HFF-Myc (cell line): ENCODE measurements at places on chromosomes 7 and 10.

GRCh38 chr7:11584406-11585031 is 247.5 kb downstream of the THSD7A start:
- DNase-seq: no peak

GRCh38 chr10:28905371-28905770 is 228.1 kb downstream of the BAMBI start:
- DNase-seq: no peak

- DNase-seq: no peak
Measured at GRCh38 chr7:133941496-133941895, 185.6 kb upstream of the LRGUK start.

GRCh38 chr7:32222251-32222900 is 152.2 kb upstream of the PDE1C start:
- DNase-seq: no peak

GRCh38 chr7:74417419-74417971 is 36.2 kb upstream of the GTF2IRD1 start:
- DNase-seq: no peak

DNA sequence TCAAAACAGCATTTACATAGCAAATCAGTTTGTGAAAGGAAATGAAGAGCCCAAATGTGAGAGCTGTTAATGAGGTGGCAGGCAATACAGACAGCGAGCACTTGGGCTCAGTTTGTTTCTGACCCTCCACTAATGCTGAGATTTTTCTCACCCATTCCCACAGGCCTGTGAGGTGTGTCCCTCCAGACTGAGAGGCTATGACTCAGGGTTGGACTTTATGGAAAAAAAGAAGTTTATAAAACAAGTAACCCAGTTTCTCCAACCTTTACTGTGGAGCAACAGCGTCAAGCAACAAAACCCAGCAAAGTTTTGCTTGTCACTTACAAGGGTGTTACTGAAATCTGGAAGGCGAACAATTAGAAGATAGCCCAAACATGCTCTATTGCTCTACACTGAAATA is 4.9 kb upstream of the FEZF1 start:
- DNase-seq: no peak

GRCh38 chr7:23607866-23608265 is 10.7 kb downstream of the CCDC126 start:
- DNase-seq: no peak

- DNase-seq: peak; percentile 56
Measured at GRCh38 chr10:30781670-30782121, 152.1 kb upstream of the LYZL2 start.

DNA sequence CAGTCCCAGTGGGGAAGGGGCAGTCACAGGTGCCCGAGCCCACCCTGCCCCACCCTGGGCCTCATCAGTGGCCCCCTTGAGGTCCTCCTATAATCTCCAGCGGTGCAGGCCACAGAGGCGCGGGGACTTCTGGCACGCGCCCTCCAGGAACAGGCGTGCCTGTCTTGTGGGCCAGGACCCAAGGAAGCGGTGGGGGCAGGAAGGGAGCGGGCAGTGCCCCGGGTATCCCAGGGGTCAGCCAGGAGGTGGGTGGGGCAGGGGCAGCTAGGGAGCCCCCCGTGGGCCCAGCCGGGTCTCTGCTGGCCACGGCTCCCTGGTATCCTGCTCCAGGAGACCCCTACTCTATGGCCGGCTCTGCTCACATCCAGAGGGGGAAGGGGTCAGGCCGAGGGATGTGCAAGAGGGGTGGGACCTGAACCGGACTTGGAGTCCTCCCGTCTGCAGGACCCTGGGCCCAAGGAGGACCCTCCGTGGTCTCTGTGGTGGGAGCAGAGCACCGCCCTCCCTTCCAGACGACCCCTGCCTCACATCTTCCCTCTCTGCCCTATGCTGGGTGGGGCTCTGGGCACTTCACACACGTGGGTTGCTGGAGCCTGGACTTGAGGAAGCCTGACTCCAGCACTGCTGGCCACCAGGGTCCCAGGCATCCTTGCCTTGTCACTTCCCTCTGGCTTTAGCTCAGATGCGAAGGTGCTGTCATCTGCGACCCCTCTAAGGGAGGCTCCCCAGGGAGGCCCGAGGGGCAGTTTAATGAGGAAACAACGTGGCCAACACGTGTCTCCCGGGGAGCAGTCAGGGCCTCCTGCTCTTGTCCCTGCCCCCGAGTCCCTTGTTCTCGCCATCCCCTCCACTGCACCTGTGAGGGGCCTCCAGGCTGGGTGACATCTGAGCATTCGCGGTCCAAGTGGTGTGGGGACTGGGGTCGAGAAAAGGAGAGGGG is 18.3 kb upstream of the GRIFIN start:
- no peak for DNase-seq

- DNase-seq: no peak
Measured at GRCh38 chr10:74076961-74077360, 73.7 kb downstream of the AP3M1 start.

DNA sequence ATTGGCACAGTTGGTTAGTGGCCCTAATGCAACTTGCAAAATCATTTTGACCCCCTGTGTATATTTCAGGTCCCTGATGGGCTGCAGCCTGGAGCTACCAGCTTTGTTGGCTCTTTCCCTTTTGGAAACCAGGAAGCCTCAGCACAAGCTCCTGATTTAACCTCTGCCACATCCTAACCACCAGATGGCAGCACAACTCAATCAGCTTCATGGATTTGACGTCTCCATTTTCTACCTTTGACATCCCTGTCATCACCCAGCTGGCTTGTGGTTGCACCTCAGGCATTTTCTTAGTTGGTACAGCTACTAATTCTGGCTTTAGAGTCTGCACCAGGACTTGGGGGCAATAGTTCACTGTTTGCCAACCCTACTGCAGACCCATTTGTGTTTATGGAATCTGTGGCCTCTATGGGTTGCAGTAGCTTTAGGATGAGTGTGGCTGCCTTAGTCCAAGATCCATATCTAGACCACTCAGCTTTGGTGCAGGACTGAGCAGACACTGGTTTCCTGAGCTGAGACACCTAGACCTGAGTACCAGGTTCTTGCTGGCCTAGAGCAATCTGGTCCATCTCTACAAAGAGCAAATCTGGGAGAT is 456.2 kb downstream of the REEP3 start:
- DNase-seq: no peak

DNA sequence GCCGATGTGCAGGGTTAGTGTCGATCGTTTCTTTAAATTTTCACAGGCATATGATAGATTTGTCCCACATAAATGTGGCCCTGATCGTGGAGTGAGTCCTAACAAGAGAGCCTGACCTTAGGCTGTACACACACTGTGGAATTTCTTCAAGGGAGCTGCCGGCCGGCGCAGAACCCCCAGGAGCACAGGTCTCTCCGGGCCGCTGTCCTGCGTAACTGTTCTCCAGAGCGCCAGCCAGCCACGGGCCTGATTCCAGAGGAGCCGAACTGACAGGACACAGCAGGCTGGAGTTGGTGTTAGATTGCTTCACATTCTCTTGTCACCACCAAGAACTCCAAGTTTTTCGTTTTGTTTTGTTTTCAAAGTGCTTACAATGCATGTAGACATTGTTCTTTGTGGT is 37.3 kb downstream of the SHH start:
- DNase-seq: no peak

DNA sequence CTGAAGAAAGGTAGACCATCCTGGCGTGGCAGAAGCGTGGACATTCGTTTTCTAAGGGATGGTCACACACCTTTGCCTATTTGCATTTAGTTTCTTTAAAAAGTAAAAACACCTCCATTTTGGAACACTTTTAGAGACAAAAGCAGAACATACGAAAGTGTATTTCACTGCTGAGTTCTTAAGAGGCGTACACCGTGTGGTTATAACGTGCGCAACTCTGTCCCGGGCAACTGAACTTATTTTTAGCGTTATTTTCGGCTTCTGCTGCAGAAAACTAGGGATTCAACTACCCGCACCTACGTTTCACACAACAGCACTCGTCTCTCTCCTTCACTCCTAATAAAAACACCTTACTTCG is 557 bp upstream of the LSM8 start:
- no peak for DNase-seq

- DNase-seq: no peak
Measured at GRCh38 chr10:129966370-129966888, 2.4 kb upstream of the EBF3 start.

- no peak for DNase-seq
Measured at GRCh38 chr7:65233409-65234034, 140.1 kb upstream of the ZNF92 start.

- no peak for DNase-seq
Measured at GRCh38 chr10:69862882-69863530, 61.3 kb downstream of the COL13A1 start.

DNA sequence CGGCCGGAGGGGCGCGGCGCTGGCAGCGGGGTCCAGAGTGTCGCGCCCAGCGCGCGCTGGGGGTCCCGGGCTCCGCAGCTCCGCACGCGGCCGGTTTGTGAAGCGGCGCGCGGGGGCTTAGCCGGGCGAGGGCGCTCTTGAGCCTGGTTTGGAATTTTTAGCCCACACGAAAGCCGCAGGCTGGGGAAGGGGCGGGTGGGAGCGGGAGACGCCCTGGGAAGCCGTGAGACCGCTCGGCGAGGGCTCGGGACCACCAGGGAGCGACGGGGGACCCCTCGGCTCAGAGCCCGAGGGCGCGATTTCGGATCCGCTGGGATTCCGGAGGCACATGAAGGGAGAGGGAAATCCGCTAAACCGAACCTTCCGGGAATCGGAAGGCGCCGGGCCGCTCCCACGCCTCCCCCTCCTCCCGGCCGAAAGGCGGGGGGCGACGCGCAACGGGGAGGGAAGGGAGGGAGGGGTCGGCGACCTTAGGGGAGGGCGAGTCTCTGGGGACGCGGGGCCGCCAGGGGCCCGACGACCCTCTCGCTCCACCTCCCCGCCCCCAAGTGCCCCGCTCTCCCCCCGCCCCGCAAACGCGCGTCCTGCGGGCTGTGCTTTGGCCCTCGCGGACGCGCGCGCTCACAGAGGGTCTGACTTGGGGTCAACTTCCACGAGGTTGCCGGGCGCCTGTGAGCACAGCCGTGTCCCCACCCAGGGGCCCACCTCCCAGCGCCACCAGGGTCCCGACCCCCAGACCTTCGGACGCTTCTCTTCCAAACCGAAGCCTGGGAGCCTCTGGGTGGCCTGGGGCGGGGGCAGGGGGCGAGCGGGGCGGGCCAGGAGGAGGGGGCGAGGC is 5.1 kb upstream of the ELFN1 start:
- no peak for DNase-seq

- DNase-seq: peak; percentile 29
Measured at GRCh38 chr7:15305002-15305600, 256.7 kb downstream of the AGMO start.

DNA sequence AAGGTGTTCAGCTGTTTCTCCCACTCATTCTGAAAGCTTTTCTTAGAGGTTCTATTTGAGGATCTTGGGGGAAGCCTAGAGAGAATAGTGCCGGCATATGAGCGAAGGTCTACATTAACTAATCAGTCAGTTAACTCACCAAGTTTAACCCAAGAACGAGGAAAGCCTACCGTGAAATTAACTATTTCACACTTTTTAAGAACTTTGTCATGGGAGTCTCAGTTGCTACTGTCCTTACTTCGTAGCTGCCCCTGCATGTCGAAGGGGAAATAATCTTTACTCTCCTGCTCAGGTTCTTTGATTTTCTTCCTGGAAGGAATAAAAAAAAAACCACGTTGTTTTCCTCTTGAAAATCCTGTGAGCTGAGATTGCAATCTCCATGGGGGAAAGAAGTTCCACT is 115.1 kb downstream of the FRMD4A start:
- DNase-seq: no peak

DNA sequence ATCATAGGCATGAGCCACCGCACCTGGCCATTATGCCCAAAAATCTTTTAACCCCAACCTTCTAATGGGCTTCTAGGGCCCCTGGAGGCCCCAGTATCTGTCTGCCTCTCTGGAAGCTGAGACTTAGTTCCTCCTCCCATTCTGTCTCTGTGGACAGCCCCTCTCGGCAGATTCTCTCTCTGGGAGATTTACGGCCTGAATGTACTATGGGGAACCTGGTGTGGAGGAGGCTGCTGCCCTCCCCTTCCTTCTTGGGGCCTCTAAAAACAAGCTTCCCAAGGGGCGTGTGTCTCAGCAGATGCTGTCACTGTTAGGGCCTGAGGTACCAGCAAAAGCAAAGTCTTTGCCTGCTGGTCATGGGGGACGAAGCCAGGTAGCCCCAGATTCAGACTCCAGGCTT is 35.8 kb upstream of the PRKAR1B start:
- DNase-seq: no peak

DNA sequence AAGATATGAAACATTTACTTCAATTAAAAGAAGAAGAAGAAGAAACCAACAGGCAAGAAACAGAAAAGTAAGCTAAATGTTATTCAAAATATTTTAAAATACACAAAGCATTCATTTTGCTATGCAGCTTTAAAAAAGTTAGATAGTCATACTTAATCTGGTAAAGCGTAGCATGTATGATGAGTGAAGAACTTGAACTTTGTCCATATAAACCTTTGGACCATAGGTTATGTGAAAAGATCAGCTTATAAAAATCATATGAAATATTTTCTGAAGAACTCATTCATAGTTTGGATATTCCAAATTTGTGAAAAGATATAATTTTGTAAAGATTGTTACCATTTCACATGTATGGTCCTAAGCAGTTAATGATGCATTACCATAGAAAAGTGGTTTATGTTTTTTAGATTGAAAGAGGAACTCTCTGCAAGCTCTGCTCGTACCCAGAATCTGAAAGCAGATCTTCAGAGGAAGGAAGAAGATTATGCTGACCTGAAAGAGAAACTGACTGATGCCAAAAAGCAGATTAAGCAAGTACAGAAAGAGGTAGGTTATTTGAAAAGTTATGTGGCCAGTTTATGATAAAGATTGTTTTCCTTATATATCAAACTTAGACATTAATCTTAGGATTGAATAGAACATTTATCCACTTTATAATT is 37.3 kb downstream of the KIF20B start:
- DNase-seq: no peak

GRCh38 chr7:54069843-54070242 is 472.3 kb upstream of the VSTM2A start:
- DNase-seq: no peak

GRCh38 chr7:19964246-19964645 is 190.8 kb upstream of the TMEM196 start:
- no peak for DNase-seq

DNA sequence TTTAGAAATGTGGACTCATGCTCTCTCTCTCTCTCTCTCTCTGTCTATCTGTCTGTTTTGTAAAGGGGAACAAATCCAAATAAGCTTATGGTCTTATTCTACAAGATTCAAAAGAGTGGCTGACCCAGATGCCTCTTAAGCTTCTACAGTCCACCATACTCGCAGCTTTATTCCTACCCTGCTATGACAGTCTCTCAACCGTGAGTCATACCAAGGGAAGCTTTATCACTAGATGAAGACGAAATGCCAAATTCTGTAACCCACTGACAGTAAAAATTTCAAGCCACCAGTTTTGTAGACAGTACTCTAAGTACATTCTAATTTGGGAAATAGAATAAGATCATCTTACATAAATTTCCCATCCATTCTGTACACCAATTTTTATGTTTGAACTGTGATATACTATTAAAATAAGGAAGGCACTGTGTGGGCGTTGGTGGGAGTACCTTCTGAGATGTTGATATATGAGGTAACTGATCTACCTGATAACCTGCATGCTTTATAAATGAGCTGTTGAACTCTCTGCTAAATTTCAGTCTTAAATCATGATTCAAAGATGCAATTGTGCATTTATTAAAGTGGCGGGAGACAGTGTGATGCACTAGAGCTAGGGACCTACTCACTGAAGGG is 153.2 kb downstream of the KLF6 start:
- no peak for DNase-seq

- DNase-seq: no peak
Measured at GRCh38 chr7:128108129-128108528, 76.9 kb upstream of the LRRC4 start.
